Naive thymus-derived CD8-positive, alpha-beta T cell (primary cell): ENCODE measurements at places on chromosomes 2 and 18.

- DNase-seq, result no peak
Observed at GRCh38 chr2:157732596-157732995, 103.9 kb upstream of the ACVR1C start.

DNA sequence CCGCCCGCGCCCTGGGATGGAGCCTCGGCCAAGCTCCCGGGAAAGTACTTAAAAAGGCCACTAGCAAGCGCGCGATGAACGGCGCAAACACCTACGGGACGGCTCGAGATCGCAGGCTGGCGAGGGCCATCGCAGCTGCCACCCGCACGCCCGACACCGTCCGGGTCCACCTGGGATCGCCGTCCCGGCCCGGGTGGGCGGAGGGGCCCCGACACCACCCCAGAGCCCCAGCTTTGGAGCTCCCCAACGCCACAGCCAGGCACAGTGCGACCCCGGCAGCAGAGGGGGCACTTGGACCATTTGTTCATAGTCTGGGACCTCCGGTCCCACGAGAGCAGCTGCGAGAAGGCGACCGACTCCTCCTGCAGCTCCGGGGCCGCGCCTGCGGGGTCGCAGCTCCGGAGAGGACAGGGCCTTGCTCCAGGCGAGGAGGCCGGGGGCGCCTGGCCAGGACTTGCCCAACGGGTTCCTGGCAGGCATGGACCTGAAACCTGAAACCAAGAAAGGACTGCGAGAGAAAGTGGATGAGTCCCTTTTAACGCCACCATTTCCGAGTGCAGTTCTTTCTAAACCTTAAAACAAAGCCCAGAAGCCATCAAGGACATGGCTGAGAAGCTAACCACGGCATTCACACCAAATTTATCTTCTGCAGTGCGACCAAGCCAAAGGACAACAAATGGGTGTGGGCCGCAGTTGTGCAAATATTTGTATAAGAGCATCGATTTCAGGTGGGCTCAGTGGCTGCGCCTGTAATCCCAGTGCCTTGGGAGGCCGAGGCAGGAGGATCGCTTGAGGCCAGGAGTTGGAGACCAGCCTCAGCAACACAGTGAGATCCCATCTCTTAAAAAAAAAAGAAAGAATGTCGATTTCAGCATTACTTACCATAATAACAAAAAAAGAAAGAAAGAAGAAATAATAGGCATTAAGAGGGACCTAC, 54.0 kb upstream of the IMP4 start:
- no peak for DNase-seq

DNA sequence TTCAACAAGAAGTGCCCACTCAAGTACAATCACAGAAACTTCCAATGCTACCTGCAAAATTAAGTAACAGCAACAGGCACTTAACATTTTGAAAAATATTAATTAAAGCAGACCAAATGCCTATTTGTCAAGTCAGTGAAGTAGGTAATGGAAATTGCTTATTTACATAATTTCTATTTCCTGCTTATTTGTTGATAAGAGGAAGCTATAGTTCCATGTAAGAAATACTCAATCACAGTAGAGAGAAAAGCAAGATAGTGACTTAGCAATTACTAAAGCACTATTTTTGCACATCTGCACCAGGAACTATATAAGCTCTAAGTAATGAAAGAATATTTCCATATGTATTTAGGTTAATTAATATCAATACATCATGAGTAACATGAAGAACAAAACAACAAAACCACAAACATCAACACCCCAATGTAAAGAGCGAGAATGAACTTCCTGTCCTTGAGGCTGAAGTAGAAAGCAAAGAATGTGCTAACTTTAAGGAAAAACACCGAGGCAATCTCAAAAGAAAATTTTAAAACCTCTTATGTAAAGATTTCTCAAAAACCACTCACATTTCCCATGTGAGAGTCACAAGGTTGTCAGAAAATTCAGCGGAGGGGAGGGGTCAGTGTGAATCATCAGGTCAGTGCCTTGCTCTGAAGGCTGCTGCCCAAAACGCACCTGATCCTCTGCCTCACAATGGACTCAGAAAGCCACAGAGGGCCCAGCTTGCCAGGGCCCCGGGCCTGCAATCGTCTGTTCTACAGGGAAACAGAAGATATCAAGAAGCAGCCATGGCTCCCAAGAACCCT, 12.5 kb downstream of the NPC1 start:
- DNase-seq, result peak; percentile 21

- no peak for DNase-seq
Observed at GRCh38 chr2:70083344-70084156, 3.7 kb upstream of the PCBP1 start.

- no peak for DNase-seq
Observed at GRCh38 chr2:128506534-128506933, 187.9 kb upstream of the HS6ST1 start.

- no peak for DNase-seq
Observed at GRCh38 chr18:70576276-70577022, 287.6 kb downstream of the SOCS6 start.

DNA sequence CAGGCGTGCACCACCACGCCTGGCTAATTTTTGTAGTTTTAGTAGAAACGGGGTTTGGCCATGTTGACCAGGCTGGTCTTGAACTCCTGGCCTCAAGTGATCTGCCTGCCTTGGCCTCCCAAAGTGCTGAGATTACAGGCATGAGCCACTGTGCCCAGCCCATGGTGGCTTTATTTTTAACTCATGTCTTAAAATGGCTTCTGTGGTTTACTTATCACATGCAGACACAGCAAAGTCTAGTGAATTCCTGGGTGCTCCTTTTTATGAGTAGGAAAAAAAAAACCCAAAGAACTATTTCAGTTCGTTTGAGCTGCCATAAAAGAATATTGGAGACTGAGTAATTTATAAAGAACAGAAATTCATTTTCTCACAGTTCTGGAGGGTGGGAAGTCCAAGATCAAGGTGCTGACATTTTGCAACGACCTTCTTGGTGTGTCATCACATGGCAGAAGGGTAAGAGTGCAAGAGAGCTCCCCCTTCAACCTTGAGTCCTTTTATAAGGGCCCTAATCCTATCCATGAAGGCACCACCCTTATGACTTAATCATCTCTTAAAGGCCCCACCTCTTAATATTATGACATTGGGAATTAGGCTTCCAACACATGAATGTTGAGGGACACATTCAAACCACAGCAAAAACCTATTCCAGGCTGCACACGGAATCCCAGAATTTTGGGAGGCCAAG, 12.6 kb upstream of the REL start:
- DNase-seq, result no peak

- peak; percentile 45 for DNase-seq
Observed at GRCh38 chr2:174594456-174594855, 3.1 kb downstream of the WIPF1 start.

GRCh38 chr2:219538504-219538951, 5.1 kb downstream of the CHPF start:
- DNase-seq, result no peak

- no peak for DNase-seq
Observed at GRCh38 chr2:144152817-144153271, 367.1 kb downstream of the ZEB2 start.

- DNase-seq, result no peak
Observed at GRCh38 chr18:45339810-45340550, 275.3 kb upstream of the SLC14A2 start.

GRCh38 chr2:169486487-169486886, 7.2 kb downstream of the BBS5 start:
- no peak for DNase-seq

GRCh38 chr2:193475038-193475437, 1280.3 kb upstream of the TMEFF2 start:
- no peak for DNase-seq

- DNase-seq, result no peak
Observed at GRCh38 chr2:49686897-49687442, 532.7 kb upstream of the FSHR start.

DNA sequence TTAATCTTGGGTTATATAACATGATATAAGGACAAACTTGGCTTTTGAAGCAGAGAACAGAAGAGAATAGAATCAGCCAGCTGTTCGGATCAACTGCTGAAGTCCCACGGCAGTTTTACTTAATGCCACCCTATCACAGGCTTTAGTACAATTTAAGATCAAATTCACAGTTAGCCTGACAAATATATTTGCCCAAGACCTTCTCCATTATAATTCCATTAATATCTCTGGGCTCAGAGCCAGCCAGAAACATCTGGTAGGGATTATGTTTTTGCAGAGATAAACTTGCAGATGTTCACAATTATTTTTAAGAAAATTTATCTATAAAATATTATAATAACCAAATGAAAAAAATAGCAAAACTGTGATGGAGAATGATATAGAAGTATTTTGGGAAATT, 381.4 kb downstream of the RAD51AP2 start:
- no peak for DNase-seq

GRCh38 chr2:201127152-201127511, 11.2 kb downstream of the CFLAR start:
- no peak for DNase-seq

GRCh38 chr2:219344751-219345430, 12.3 kb upstream of the RESP18 start:
- DNase-seq, result no peak

DNA sequence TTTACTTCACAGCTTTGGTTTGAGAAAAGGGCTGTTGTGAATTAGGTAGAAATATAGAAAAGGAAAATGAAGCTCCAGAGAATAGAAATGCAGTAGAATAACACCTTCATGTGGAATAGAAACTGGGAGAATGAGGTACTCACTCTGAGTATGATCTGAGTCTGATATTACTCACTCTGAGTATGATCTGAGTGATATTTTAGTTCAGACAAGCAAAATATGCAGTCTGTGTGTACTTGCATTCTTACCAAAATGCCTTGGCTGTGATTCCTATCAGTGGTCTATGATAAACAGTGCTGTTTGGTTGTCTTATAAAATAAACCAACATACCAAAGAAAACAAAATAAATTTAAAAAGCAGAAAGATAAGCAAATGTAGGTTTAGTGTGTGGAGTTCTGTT, 487.6 kb downstream of the THSD7B start:
- DNase-seq, result no peak

GRCh38 chr2:33240178-33240577, 236.3 kb upstream of the RASGRP3 start:
- no peak for DNase-seq

- no peak for DNase-seq
Observed at GRCh38 chr2:230899287-230899686, 25.8 kb downstream of the GPR55 start.

DNA sequence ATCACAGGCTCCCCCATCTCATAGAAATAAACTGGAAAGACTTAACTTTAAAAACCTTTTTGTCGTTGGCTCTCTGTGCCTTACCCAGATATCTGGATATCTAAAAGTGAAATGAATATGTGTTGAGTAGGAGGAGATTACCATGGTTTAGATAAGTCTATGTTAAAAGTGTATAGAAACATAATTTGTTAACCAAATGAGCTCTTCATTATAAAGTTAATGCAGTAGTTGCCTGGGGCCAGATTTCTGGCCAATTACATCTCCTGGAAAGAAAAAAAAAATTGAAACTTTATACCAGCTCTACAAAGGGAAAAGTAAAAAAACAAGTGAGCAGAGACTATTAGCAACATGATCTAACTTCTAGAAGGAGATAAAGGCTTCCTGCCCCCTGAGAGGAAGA, 259.6 kb upstream of the UBE2E3 start:
- no peak for DNase-seq
